ENCODE measurements at places on chromosomes 5 and 9.

DNA sequence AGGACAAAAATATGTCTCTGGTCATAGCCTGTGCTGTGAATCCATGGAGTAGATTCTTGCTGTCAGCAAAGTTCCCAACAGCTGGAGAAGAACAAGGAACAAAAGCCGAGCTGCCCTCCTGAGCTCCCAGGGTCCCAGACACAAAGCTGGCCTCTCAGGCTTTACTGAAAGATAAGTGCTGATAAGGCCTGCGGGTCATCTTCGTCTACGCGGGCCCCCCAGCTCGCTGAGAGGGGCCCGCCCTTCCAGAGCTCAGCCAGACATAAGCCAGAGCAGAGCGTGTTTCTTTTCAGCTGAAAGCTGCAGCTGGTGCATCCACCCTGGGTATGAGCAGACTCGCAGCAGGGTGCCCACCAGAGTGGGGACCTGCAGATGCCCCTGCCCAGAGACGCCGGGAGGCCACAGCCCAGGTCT, 84.7 kb downstream of the HSD17B3 start:
- no peak for DNase-seq

GRCh38 chr5:90307782-90308181, 101.8 kb downstream of the CETN3 start:
- DNase-seq = no peak

- no peak for DNase-seq
Measured at GRCh38 chr5:58239731-58240130, 220.2 kb downstream of the PLK2 start.

DNA sequence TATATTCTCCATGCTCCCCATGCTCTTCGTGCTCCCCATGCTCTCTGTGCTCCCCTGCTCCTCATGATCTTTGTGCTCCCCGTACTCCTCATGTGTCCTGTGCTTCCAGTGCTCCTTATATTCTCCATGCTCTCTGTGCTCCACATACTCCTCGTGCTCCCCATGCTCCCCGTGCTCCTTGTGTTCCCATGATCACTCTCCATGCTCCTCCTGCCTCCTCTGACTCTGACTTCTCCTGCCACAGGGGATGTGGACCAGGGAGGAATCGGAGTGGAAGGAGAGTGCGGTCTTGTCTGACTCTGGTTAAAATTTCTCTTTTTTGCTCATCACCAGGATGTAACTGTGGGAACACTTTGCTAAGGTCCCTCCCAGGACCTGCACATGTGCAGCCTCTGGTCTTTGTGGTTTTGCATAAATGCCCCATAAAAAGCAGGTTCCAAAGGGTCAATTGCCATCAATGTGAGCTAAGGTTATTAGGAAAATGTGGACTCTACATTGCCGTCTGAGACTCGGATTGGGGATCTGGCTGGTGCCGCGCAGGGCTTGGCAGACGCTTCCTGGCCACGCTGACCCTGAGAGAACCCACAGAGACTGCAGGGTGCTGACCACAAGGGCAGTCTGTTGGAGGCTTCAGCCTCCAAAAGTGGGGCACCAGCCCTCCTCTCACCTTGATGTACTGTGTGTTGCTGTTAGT, 52.5 kb downstream of the TRIP13 start:
- no peak for DNase-seq

DNA sequence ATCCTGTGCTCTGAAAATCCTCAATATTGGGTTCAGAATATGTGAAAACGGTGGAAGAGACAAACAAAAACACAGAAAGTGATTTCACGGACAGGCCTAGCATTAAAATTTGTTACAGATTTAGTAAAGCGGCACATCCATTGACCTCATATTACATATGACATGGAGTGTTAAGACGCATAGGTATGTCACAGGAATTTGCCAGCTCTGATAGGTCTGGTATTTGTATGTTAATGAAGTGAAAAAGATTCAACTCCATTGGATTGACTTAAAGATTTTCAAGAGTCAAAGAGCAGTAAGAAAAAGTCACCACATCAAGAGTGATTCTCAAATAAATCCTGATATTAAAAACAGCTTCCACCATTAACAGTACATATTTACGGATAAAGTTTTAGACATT, 396.5 kb upstream of the SEMA6A start:
- DNase-seq = no peak

DNA sequence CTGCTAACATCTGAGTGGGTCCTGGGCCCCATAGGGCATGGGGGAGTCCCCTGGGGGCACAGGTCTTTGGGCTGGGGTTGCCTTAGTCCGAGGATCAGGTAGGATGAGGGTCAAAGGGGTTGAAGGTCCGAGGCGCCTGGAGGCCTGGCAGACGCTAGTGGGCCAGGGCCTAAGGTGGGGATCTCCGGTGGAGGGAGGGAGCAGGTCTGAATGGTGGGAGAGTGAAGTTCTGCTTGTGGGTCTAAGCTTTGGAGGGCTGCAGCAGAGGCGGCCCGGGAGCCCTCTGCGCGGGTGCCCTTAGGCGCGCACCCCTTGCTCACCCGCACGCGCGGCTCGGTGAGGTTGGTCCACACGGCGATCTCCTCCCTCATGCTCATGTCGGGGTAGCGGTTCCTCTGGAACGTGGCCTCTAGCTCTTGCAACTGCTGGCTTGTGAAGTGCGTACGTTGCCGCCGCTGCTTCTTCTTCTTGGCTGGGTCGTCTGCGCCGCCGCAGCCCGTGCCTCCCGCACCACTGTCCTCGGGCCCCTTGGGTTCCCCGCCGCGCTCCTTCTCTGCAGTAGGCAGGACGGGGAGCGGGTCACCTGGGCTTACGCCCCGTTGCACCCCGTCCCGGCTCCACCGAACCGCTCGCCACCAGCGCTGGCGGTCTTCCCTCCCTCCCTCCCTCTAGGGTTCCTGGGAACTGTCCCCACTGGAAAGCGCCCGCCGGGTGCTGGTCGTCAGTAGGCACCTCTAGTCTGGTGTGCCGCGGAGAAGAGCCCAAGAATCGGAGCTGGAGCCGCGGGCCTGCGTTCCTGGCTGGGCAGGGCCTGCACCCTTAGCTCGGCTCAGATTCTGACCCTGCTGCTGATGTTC, 2.8 kb downstream of the PITX1 start:
- DNase-seq = no peak

- DNase-seq = no peak
Measured at GRCh38 chr5:160054047-160054446, 45.1 kb downstream of the TTC1 start.

DNA sequence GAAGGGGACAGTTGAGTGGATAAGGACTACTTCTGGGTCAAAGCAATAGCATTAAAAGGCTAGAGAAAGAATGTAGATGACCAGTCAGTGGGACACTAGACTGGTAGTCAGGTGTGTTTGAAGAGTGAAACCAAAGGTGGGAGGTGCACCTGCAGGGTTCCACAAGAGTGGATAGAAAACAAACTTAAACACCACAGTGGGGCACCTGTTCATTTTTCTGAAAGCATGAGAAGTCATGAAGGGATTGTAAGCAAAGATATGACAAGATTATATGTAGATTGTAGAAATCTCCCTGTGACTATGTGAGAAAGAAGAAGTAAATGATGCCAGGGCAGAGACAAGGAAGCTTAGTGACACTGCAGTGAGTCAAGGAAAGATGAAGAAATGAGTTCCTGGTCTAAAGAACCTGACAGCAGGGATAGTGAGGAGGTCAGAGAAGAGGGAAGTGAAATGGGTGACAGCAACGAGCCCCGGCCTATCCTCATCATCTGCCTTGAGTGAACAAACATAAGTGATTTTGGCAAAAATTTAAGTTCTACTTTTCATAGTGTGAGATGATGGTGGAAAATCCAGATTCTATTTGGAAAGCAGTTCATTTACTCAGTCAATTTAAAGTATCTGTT, 296.9 kb downstream of the TLE4 start:
- DNase-seq = no peak

DNA sequence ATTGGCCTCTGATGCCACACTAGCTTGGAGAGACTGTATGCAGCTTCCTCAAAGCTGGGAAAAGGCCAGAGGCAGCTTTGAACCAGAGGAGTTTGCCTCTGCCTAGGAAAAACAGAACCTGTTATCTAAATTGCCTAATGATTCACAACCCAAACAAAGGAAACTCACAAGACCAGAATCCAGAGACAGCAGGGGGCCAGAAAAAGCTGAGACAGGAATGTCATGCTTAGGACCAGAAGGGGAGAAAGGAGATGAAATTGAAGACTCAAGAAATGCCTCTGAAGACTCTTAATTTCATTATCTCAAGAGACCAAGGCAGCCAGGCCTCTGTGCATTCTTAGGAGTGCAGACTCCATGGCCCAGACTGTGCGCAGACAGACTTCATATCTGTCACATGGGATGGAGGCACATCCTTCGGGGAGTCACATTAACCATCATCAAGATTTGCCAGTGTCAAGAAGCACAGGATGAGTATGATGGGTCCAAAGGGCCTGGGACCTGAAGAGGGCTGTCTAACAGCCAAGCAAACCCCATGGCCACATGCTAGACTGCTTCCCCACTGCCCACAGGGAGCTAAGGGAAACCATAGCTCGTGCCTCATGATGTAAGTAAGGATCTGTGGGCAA, 57.3 kb downstream of the ARSB start:
- no peak for DNase-seq

DNA sequence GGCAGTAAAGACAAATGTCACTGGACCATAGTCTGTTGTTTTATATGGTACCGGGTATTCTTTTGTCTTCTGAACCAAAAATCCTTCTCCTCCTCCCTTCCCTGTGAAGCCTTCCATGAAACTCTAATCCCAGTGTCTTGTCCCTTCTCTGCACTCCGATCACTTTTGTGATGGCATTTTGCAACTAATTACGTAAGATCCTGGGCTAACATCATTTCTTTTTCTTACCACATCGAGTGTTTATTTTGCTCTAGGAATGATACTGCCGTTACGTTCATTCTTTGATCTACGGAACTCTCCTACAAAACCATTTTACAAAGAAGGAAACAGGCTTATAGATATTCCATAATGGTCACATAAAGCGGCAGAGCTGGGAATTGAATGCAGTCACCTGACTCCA, 33.7 kb downstream of the SNX18 start:
- no peak for DNase-seq

DNA sequence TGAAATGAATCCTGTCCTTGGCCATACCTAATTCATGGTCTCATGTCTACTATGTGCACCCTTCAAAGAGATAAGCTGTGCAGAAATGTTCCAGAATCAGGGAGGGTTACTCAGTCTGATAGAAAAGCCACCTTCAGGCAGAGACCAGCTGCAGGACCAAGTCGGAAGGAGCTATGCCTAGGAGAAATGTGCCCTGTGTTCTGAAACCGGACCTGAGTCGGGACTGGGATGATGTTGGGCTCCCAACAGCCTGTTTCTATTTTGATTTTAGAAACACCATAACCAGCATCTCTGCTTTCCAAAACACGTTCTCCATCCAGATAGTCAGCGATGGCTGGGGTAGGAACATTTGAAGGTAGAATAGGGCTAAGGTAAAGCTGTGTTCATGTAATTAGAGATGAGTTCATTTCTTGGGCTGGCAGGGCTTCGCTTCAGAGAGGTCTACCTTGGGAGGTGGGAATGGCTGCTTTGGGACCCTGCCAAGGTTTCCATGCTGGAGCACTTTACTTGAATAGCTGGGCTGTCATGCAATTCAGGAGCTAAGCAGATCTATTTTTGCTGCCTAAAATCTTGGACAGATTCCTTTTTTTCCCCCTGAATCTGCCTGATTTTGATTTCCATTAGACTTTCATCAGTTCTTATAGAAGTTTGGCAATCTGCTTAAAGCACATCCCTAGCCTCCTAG, 2.8 kb downstream of the ADCY2 start:
- DNase-seq = no peak

- no peak for DNase-seq
Measured at GRCh38 chr9:24007185-24007584, 181.1 kb upstream of the ELAVL2 start.

- DNase-seq = peak; percentile 32
Measured at GRCh38 chr5:137594717-137595116, 95.6 kb upstream of the SPOCK1 start.

GRCh38 chr5:17185773-17186172, 31.7 kb upstream of the BASP1 start:
- peak; percentile 64 for DNase-seq

DNA sequence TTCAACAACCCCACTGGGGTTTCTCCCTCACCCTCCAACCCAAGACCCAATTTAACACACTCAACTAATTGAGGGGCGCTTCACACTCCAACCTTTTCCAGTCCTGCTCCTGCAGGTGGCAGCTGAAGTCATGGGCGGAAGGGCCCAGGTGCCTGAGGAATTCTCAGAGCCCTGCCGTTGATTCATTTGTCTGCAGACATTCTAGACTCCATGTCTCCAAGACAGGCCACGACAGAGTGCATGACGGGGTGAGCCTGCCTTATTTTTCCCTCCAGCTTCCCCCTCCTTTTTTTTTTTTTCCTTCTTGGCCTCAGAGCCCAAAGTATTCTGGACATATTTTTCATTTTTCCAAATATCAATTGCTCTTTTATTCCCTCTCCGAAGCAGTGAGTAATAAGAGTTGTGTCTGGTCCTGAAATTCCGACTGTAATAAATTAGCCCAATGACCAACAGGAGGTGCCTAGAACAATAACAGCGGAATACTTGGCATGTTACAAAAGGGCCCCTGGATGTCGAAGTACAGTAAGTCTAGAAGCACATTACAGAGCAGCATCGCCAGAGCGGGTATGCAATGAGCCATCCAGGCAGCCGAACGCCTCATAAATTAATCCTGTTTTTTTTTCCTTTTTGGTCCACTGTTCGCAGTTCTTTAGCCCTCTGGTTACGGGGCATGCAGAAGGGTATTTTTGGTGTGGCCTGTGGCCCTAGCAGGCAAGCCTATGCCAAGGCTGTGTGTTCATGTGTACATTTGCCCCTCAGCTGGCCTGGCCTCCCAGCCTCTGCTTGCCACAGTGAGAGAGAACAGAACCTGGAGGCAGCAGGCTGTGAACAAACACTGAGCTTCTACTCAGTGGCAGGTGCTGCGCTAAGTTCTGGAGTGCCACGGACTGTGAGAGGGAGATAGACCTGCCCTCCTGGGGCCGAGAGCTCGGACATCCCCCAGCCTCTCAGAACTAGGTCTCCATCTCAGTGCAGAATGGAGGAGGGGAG, 8.6 kb upstream of the SMIM23 start:
- DNase-seq = no peak

DNA sequence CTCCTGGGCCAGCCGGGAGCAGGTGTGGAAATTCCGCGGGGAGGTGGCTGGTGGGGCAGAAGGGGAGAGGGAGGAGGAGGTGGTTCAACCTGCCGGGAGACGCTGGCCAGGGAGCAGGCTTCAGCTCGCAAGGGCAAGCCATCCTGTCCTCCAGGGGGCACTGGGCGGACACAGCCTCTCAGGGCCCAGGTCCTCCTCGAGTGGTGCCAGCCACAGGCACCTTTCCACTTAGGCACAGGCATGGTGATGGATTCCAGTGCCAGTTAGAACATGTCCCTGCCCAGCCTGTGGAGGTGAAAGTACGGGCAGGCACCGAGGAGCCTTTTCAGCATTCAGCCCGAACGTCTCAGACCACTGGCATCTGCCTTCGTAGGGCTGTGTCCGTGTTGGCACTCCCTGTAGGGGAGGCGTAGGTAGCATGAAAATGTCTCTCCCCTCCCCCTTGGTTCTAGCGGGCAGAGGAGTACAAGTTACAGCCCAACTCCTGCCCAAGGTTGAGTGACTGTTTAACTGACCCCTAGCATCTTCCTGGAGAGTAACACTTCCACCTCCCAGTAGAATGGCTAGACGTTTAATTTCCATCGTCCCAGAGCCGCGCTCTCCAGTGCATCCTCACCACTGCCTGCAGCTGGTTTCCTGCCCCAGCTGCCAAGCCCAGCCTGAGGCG, 48.9 kb downstream of the DAB2IP start:
- DNase-seq = peak; percentile 45

GRCh38 chr5:149834246-149834855, 104.2 kb downstream of the PPARGC1B start:
- peak; percentile 81 for DNase-seq

GRCh38 chr5:168803541-168803940, 224.4 kb upstream of the PANK3 start:
- DNase-seq = no peak

GRCh38 chr5:43401827-43402226, 10.4 kb downstream of the CCL28 start:
- no peak for DNase-seq

- DNase-seq = no peak
Measured at GRCh38 chr9:33380390-33381094, 21.8 kb downstream of the AQP7 start.

Measured in myocyte (in vitro differentiated cells).